Mesenteric fat pad (tissue), 1 donor: ENCODE measurements at places on chromosomes 7 and 10. TPM values are rescaled to one million over a fixed set of nuclear protein-coding genes. Genes with fewer than 3 reads are reported as not detected.

GRCh38 chr10:360653-361052, 225.4 kb downstream of the ZMYND11 start:
- no peak for DNase-seq

DNA sequence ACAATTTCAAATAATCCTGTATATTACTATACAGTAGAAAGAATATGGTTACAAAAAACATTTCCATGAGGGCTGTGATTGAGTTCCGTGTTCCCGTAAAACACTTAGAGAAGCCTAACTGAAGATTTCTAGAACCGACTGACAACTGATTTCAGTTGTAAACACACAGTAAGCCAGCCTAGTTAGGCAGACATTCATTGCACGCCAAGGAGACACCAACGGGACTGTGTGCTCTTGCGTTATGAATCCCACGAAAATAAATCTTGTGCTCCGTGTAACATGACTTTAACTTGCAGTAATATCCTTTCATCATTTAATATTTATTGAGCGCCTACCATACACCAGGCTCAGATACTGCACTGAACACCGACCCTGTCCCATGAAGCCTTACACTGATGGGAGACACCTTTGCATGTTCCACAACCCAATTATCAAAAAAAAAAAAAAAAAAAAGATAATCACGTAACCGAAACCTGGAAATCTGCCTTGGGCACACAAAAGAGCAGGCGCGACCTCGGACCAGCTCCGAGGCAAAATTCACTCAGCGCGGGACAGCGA, 420 bp upstream of the KLHL7 start:
- no peak for DNase-seq

- no peak for DNase-seq
Observed at GRCh38 chr7:106450716-106451115, 165.9 kb upstream of the NAMPT start.

The TMEM140 gene
- 55.5 TPM for total RNA-seq

The ARHGAP22 gene
- total RNA-seq = 8.8 TPM
